Gastroesophageal sphincter (tissue), 4 donors: ENCODE measurements at places on chromosomes 6 and 20. TPM values are rescaled to one million over a fixed set of nuclear protein-coding genes. Genes with fewer than 3 reads are reported as not detected.
A peak's percentile ranks its signal among the peaks of the same experiment; 100 is the strongest.

GRCh38 chr20:21715193-21715881 is 9.9 kb downstream of the PAX1 start:
- no peak for ATAC-seq

DNA sequence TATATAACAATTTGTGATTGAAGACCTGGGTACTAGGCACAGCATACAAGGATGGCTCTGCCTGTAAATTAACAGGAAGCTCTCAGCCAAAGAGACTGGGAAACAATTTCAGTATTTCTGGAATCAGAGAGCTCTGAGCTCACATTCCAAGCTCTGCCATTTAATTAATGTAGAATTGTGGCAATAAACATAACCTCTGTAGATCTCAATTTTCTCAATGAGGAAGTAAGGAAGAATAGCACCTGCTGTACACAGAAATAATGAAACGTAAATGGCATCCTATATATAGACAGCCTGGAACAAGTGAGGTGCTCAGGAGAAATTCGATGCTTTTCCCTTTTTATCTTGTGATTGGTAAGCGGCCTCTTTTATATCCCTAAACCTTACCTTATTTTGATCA is 538.5 kb upstream of the JAG1 start:
- ATAC-seq: no peak

DNA sequence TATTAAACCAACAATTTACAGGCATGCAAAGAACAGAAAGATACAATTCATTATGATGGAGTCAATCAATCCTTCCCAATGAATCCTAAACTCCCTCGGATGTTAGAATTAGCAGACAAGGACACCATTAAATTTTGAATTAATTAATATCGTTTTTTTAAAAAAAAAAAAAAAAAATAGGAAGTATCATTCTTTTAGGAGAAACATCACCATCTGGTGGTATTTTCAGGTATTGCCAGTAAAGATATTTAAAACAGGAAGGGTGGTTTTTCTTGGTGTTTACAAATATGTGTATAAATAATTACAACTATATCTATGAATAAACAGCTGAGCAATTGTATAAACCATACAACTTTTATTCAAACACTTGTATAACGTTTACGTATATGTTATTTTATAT is 564.4 kb downstream of the HAO1 start:
- no peak for ATAC-seq

GRCh38 chr6:16837217-16837972 is 76.1 kb upstream of the ATXN1 start:
- ATAC-seq: no peak

GRCh38 chr6:15378866-15379265 is 133.0 kb downstream of the JARID2 start:
- ATAC-seq: no peak

DNA sequence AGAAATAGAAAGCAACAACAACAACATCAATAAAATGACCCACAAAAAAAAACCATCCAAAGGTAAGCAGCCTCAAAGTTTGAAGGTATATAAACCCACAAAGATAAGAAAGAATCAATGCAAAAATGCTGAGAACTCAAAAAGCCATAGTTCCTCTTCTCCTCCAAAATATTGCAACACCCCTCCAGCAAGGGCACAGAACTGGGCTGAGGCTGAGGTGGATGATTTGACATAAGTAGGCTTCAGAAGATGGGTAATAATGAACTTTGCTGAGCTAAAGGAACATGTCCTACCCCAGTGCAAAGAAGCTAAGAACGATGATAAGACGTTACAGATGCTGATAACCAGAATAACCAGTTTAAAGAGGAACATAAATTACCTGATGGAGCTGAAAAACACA is 188.8 kb upstream of the BTBD3 start:
- no peak for ATAC-seq

- ATAC-seq: no peak
Measured at GRCh38 chr6:9316831-9317230, 881.5 kb upstream of the SLC35B3 start.

- ATAC-seq: no peak
Measured at GRCh38 chr6:48110436-48111142, 408 bp downstream of the PTCHD4 start.

- ATAC-seq: no peak
Measured at GRCh38 chr6:96809119-96809518, 28.2 kb downstream of the GPR63 start.

DNA sequence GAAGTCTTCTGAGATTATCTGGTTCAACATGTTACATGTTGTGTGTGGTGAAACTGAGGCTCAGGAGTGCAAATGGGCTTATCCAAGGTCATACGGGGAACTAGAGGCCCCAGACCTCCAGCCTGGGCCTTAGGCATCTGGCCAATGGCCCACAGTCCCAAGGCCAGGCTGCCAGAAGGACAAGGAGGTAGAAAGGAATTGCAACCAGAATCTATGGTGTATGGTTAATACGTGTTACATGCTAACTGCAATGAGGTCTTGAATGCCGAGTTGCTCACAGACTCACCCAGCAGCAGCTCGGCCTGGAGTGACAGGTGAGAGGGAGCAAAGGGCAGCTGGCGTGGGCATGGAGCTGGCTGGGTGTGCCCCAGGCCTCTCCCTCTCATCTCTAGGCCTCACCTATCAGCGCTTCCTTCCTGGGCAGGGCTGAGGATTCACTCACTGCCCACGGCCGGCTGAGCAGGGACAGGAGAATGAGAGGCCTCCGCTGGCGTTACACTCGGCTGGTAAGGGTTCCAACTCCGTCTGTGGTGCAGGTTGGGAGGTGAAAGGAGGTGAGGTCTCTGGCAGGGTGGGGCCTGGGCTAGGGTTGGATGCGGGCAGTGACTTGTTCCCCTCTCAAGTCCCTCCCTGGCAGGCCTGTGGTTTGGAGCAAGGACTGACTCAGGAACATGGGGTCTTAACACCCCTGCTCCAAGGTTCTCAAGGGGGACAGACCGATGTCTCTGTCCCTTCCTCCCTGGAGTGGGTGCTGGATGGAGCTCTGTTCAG is at the start of gene TLDC2:
Gene TLDC2, plus strand, starts transcription at position 437 of the 771 bp plus-strand sequence. Its CDS starts 37 bp downstream, at position 474.
- no peak for ATAC-seq

GRCh38 chr6:43812850-43813578 is 43.0 kb downstream of the VEGFA start:
- peak; percentile 48 for ATAC-seq

DNA sequence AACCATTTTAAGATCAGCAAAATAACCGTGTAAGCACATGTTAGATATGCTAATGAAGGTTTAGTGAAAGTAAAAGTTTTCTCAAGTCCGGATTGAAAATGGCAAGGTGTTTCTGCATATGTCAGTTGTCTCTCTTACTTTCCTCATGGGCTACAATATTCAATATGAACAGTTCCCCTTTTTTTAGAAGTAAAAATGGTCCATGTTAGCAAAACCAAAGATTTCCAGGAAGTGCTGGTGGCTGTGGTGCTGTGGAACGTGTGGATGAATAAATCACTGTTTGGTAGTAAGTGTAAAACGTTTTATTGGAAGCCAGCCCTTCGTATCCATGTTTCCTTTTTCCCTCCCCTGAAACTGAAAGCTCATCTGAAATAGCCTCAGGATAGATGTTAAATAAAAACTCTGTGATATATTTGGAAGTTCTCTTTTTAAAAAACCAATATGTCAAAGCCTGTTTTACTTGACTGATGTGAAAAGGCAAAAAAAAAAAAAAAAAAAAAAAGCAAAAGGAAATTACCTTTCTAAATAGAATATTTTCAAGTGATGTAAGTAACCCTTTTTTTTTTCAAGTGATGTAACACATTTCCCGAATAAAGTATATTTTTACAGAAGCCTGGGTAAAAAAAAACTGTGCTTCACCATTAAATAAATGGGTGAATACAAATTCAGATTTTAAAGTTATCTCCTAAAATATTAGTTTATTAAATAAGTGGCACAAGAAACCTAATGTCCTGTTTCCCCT is 41.9 kb downstream of the PLEKHG1 start:
- no peak for ATAC-seq

GRCh38 chr6:33289784-33290315 is 449 bp downstream of the PFDN6 start:
- no peak for ATAC-seq

- no peak for ATAC-seq
Measured at GRCh38 chr6:10424040-10424439, 9.2 kb upstream of the TFAP2A start.

- ATAC-seq: no peak
Measured at GRCh38 chr6:46961711-46962110, 40.0 kb upstream of the ADGRF5 start.

DNA sequence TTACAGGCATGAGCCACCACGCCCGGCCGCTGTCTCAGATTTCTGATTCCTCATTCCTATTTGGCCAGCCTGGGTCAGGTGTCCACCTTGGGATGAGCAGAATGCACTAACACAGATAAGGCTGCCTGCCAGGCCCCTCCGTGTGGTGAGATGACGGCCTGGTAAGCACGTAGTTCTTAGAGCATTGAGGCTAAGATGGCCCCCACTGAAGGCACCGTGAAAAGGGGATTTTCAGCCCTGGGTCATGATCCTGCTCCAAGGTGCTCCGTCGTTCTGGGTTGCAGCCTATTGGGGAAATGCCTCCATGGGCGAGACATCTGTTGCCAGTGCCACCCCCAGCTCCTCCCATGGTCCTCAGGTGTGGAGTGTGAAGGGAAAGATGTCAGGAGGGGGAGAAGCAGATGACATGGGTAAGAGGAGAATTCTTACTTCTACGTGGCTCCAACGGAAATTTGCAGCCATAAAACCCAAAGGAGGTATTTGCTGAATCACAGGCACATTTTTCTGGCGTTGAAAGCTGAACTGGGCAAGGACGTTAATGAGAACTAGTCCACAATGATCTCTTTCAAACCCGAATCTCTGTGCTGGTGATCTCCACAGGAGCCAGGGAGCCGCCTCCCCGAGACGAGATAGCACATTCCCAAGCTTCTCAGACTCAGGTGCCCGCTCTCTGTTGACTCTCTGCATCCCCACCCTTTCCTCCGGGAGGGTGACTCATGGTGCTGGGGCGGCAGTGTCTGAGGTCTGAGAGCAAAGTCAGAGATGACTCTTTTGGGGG is 34.0 kb upstream of the BMP6 start:
- peak; percentile 36 for ATAC-seq

DNA sequence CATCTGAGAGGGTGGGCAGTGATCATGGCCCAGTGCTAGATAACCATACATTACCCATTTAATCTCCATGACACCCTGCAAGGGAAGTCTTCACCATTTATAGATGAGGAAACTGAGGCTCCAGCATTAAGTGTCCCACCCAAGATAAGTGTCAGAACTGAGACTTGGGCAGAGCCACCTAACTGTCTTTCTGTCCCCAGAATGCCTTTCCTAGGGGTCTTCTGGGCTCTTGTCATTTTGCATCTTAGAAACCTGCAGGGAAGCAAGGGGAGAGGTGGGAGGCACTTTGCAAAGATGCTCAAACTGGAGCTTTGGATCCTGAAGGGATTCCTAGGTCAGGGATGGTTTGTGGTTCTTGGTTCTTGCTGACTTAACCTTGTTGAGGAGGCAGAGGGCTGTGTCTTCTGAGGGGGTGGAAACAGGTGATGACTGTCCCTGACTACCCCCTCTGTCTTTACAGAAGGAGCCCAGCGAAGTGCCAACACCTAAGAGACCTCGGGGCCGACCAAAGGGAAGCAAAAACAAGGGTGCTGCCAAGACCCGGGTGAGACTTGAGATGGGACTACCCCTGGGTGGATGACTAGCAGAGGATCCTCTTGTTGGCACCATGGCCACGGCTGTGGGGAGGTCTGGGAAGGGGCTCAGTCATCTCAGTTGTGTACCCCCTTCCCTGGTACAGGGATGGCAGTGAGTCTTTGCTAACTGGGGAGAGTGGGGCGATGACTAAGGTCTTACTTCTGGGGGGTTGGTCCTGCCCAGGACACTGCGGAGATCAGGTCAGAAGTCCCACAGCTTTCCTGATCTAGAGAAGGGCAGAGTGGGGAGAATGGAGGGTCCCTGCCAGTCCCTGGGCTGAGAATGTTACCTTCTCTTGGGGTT is 5.8 kb downstream of the HMGA1 start:
- no peak for ATAC-seq

DNA sequence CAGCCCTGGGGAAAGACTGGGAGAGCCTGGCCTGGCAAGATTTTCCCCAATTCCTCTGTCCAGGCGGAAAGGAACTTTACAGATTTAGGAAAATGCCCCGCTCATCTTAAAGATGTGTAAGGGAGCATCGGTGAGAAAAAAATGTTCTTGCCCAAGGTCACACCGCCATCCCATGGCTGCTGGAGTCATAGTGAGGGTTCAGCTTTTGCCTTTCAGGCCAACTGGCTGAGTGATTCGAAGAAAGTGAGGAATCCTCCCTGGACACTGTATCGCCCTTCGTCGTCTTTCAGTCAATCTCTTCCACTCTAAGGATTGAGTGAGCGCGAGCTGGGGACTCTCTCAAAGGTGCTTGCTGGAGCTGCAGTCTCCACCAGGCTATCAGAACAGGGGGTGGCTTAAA is 1.4 kb downstream of the WFDC2 start:
- no peak for ATAC-seq

DNA sequence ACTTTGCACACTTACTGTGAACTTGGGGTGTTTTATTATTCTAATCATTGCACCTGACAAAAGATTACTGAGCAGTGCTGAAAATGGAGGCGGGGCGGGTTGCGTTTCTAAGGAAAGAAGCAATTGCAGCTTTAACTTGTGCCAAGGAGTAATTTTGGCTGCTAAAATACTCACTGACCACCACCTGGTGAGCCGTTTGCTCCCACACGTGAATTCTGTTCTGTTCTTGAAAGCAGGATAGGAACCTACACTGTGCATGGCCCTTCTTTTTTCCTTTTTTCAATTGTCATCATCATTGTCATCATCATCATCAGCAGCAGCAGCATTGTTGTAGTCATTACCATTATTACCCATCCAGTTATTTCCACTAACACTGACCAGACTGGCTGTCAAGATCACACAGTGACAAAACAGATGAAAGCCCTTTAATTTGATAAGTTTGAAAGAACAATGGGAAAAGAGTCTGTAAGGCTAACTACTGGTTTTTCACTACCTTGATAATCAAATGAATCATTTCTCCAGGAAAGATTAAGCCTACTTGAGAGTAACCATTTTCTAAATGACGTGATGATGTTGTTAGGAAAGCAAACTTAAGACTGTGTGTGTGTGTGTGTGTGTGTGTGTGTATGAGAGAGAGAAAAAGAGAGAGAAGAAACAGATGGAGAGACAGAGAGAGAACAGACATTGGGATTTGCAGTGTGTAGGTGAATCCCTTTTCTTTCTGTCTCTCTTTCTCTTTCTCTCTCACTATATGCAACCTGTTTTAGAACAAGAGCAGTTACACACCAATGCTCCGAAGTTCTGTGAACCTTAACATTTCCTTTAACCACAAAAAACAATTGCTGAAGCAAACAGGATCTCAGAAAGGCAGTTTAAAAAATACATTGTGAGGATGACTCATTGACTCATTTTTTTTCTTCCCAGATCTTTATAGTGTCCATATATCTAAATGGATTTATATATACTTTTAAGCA is 3.8 kb downstream of the RIPOR2 start:
- ATAC-seq: no peak

C6orf141 gene
- total RNA-seq: 2.0 TPM

CCN2 gene
- total RNA-seq: 122 TPM

SLC22A2 gene
- total RNA-seq: not detected

MEI4 gene
- total RNA-seq: not detected

BHLHE23 gene
- not detected for total RNA-seq

SLCO4A1 gene
- 19.4 TPM for total RNA-seq

ROS1 gene
- total RNA-seq: not detected

OR2H2 gene
- not detected for total RNA-seq

FOXF2 gene
- total RNA-seq: 41.7 TPM

MAFB gene
- 17.0 TPM for total RNA-seq

SLC13A3 gene
- 1.6 TPM for total RNA-seq

APCDD1L gene
- total RNA-seq: 0.67 TPM

IBTK gene
- total RNA-seq: 42.3 TPM

LIME1 gene
- total RNA-seq: 7.4 TPM
